ENCODE measurements at places on chromosomes 7 and 10.
A peak's percentile ranks its signal among the peaks of the same experiment; 100 is the strongest.

- ATAC-seq, result no peak
Observed at GRCh38 chr7:106236065-106236464, 48.7 kb downstream of the NAMPT start.

GRCh38 chr10:9043466-9043865, 989.0 kb downstream of the GATA3 start:
- no peak for ATAC-seq

- ATAC-seq, result peak; percentile 92
Observed at GRCh38 chr7:12715372-12716133, 28.1 kb downstream of the ARL4A start.

DNA sequence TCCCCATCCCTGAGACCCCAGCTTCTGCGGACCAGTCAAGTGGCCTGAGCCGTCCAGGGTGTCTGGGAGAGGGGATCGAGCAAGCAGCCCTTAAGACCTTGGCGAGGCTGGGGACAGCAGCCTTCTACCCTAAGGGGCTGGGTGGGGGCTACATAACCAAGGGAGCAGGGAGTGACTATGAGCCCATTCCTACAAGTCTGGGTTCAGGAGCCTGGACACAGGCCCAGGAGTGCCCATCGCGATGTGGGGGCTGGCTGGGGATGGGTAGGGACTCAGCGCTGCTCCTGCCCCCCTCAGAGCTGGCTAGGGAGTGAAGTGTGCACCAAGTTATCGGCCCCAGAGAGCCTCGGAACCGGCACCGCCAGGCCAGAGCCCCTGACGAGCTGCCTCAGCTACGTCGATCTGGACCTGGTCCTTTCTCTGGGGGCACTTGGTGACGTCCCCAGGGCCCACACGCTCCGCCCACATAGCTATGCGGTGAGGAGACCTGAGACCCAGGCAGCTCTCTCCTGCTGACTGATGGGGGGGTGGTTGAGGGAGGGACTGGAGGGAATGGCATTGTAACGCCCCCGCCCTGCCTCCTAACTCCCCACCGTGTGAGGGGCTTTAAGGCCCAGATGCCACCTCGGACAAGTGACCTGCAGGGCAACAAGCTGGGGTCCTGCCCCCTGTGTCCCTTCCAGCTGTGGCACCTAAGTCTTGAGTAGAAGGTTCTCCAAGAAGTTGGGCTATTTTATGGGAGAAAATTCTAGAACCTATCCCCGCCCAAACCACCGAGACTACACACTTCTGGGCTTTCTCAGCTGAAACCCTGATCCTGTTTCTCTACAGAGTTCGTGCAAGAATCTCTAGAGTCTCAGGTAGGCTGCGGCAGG, 2.5 kb downstream of the SAP25 start:
- peak; percentile 16 for ATAC-seq

GRCh38 chr7:16261654-16262053, 159.7 kb downstream of the CRPPA start:
- no peak for ATAC-seq

DNA sequence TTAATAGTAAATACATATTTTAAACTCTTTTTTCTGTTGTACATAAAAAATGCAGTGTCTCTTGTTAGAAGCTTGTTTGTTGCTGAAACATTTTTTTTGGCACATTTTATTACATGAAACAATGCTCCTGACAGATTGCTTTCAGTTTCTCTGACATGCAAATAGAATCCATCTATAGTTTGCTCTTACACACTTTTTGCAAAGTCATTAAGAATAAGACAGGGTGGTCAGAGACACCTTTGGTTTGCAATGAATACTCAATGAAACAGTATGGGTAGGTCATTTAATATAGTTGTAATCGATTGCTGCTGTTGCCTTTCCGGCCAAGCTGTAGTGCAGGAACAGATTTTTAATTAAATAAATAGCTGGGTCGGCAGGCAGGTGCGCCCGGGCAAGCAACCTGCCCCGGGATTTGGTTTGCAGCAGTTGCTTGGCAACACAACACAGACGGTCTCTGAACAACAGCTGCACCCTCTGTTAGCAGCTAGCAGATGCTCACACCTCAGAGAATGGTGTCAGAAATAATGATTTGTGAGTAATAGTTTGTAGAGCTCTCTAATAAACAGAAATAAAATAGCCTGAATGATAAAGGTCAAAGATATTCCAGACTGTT, 115.7 kb upstream of the CACNA2D1 start:
- peak; percentile 72 for ATAC-seq

- peak; percentile 84 for ATAC-seq
Observed at GRCh38 chr7:33669251-33669670, 236.1 kb upstream of the BMPER start.
